Muscle of arm (tissue), 14 donors: ENCODE measurements at places on chromosomes 2 and 18.
A peak's percentile ranks its signal among the peaks of the same experiment; 100 is the strongest.

- no peak for DNase-seq
Observed at GRCh38 chr2:121561617-121562268, 31.1 kb downstream of the RNU4ATAC start.

GRCh38 chr2:149055751-149056150 is 17.3 kb downstream of the LYPD6B start:
- DNase-seq, result no peak

DNA sequence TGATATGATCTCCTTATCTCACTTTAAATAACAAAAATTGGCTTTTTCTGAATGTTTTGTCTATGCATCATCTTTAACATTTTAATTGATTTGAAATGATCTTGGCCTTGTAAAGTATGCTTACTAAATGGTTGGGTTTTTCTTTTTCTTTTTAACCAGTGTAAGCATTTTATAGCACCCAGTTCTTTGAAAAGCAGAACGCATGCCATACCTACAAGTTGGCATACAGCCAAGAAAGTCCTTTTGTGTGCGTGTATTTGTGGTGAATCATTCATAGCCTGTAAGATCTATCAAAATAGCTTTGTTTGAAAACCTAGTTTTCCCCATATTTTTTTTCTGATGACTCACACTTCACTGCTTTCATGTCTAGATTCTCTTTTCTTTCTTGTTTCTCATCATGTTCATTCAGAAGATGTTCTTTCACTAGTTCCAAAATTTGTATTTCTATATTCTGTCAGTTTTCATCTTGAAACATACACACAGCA is 4.1 kb upstream of the VRK2 start:
- DNase-seq, result no peak

DNA sequence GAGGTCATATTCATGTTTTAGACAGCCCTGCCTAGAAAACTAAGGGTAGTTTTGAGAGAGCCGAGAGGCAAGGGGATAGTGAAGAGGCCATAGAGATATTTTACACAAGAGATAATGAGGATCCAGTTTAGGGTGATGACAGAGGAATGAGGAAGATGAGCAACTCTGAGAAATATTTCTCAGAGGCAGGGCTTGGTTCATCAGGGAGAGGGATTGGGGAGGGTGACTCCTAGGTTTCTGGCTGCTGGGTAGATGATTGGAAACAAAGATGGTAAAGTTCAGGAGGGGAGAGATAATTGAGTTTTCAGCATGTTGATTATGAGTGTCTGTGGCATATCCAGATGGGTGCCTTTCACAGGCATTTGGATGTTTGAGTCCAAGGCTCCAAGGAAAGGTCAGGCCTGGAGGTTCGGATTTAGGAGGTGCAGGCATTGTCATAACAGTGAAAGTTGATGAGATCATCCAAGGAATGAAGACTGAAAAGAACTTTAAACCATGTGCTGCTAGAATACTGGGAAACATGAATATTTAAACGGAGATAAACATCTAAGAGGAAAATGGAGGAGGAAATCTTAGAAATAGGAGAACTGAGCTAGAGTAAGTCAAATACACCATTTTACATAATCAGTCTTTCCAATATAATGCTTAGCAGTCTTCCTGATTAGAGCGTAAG is 7.4 kb downstream of the MYL12B start:
- DNase-seq, result no peak

DNA sequence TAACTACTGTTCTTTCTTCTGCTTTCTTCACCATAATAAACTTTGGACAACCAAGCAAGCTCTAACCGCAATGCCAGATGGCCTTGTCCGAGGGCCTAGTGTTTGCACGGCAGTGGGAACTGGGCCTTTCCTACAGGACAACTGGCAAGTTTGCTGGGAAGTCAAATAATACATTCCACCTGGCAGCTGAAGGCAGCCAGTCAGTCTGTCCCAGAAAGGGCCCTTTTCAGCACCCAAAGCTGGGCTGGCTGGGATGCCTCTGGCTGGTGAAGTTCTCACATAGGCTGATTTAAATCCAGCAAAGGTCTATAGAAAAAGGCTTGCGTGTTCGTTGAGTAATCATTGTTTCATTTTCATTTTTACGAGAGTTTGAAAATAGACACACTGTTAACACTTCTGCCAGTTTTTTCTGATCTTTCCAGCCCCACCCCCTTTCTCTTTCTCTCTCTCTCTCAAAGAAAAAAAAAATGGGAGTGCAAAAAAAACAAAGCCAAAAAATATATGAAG is 110.0 kb upstream of the EPAS1 start:
- DNase-seq, result no peak

GRCh38 chr2:64263315-64263714 is 119.1 kb upstream of the PELI1 start:
- DNase-seq, result peak; percentile 52

DNA sequence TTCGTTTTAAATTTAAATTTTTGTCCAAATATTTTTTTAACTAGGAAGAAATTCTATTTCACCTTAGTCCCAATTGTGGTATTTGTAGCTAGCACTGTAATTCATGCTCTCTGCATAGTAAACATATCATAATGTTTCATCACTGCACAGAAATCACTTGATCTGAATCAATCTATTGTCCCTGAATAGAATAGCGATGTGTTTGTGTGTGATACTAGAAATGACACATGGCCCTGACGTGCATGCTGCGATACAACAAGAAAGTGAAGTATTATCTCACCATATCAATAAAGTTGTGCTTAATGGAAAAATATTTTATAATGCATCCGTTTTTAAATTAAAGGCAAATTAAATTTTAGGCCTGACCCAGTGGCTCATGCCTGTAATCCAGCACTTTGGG is 10.0 kb downstream of the TTL start:
- no peak for DNase-seq

DNA sequence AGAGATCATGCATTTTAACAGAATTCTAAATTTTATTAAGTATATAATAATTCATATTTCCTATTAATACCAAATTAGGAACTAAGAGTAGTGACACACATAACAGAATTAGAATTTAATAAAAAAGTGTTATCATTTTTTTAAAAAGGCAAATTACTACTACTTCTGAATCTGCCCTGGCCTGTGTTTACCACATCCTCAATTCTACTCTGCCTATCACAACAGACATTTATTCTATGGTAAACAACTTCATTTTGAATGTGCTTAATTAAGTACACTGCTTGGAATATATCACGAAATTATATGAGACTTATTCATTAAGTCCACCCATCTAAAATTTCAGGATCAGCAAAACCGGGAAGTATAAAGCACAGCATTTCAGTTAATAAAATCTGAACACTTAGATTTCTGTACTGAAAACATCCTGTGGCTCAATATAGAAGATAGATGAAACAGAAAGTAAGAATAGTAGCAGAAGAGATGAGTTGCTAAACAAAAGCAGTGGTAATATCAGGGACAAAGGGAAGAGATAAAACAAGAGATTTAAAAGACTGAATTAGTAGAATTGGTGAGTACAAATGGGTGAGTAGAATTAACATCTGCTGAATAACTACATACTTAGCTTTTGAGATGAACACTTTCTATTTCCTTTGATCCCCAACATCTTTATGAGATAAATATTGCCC is 3.7 kb downstream of the SMC6 start:
- no peak for DNase-seq

DNA sequence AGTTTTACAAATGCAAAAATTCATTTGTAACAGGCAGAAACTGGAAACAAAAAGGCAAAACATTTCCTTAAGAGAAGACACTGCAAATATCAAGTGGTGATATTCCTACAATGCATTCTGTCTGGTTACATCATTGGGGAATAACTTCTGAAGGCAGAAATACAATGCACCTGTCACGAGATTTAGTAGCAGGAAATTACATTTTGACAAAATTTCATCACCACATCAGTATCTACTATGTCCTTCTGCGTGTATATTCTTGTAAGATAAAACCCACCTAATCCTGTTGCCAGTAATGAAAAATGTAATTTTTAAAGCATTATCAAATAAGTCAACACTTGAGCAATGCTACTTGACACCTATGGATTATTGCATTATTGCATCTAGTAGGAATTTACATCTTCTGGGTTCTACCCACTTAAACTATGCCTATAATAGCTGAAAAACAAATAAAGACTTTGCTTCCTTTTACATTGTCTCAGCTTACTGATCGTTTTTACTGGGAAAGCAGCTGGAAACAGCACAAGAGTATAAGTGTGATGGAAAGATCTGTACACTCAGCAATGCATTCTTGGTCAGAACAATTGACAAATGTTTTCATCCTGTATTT is 59.5 kb downstream of the IRS1 start:
- no peak for DNase-seq

- peak; percentile 40 for DNase-seq
Observed at GRCh38 chr2:157789933-157790511, 86.1 kb downstream of the ACVR1 start.

- no peak for DNase-seq
Observed at GRCh38 chr2:53949457-53949856, 21.3 kb downstream of the PSME4 start.

- no peak for DNase-seq
Observed at GRCh38 chr18:58977223-58977622, 112.5 kb downstream of the ZNF532 start.

DNA sequence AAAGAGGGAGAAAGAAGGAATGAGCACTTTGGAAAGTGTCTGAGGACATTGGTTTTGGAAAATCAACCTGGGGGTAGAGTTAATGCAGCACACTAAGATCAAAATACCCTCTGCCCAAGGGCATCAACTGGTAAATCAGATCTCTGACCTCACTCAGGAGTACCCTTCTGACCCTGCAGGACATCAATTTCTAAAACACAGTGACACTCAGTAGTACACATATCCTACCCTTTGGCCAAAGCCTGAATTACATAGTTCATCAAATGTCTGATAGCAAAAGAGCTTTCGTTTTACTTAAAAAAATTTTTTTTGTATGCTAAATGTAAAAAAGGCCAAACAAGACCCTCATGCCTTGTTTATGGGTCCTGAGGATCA is 118.4 kb upstream of the CTNNA2 start:
- DNase-seq, result no peak

GRCh38 chr2:240429872-240430491 is 5.5 kb upstream of the GPC1 start:
- DNase-seq, result no peak

GRCh38 chr2:28667261-28667660 is 84.4 kb upstream of the PPP1CB start:
- no peak for DNase-seq

- DNase-seq, result no peak
Observed at GRCh38 chr2:112304298-112304941, 29.0 kb downstream of the ZC3H6 start.

GRCh38 chr2:75606761-75607399 is 39.7 kb upstream of the MRPL19 start:
- no peak for DNase-seq

DNA sequence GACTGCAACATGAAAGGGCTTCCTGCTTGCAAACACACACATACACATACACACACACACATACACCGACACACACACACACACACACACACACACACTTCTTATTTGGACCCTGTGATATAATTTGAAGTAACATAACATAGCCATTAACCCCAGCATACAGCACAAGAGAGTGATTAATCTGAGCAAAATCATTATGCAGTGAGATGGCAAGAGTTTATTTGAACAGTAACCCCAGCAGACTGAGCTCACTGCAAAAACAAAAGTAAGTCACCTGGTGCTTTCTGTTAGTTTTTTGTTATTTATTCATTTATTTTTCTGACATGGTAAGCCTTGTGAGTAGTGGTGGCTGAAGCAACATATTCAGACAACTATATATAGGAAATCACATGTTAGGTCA is 93.7 kb downstream of the NOL4 start:
- no peak for DNase-seq

DNA sequence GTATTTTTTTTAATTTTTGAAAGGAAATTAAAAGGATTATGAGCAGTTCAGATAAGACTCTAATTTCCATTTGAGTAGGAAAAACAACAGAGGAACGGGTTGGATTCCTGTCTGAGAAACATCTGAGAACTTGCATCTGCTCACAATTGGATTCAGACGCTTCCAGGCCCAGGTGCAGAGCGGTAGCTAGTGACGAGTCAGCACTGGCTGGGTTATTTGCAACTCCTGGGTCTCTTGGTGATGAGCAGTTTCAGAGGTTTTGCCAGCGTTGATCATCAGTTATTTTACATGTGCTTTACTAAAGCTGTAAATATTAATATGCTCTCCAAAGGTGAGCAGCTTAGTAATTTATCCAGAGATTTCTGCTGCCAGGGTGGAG is 39.1 kb upstream of the B3GNT7 start:
- DNase-seq, result no peak

GRCh38 chr2:65435625-65436168 is 3.3 kb upstream of the SPRED2 start:
- peak; percentile 94 for DNase-seq

- DNase-seq, result no peak
Observed at GRCh38 chr2:234296991-234297390, 199.9 kb downstream of the ARL4C start.

GRCh38 chr2:164871404-164871803 is 29.8 kb upstream of the COBLL1 start:
- no peak for DNase-seq

DNA sequence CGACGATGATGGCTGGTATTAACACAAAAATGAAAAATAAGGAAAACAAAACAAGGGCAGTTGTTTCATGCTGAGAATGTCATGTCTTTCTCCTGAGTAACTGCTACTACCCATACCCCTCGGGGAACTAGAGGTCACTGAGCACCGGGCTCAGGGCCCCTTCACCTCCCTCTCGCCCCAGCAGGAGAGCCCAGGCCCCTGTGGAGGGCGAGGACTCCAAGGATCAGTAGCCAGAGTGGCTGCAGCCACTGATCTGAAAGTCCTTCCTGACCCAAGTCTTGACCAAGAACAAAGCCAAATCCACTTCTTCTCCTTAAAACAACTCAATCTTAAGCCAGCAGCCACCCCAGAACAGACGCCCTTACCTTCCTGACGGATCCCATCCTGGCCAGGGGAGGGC is 25.5 kb downstream of the ST8SIA5 start:
- DNase-seq, result no peak

DNA sequence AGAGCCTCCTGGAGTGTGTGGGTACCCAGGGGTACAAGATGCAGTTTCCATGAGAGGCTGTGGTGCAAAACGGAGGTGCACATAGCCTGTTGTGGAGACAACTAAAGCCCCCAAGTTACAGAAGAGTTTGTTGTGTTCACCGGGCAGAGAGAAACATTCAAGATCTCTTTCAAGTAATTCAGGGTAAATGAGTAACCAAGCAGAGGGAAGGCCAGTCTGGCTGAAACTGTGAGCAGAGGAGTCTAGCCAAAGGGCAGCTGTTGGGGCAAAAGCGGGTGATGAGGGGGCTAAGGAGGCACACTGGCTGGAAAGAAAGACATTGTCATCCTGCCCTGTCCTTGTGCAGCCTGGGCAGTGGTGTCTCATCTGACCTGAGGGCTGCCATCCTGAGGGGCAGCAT is 52.0 kb downstream of the CXCR4 start:
- DNase-seq, result no peak
